ENCODE measurements at places on chromosomes 5 and 9.
A peak's percentile ranks its signal among the peaks of the same experiment; 100 is the strongest.

DNA sequence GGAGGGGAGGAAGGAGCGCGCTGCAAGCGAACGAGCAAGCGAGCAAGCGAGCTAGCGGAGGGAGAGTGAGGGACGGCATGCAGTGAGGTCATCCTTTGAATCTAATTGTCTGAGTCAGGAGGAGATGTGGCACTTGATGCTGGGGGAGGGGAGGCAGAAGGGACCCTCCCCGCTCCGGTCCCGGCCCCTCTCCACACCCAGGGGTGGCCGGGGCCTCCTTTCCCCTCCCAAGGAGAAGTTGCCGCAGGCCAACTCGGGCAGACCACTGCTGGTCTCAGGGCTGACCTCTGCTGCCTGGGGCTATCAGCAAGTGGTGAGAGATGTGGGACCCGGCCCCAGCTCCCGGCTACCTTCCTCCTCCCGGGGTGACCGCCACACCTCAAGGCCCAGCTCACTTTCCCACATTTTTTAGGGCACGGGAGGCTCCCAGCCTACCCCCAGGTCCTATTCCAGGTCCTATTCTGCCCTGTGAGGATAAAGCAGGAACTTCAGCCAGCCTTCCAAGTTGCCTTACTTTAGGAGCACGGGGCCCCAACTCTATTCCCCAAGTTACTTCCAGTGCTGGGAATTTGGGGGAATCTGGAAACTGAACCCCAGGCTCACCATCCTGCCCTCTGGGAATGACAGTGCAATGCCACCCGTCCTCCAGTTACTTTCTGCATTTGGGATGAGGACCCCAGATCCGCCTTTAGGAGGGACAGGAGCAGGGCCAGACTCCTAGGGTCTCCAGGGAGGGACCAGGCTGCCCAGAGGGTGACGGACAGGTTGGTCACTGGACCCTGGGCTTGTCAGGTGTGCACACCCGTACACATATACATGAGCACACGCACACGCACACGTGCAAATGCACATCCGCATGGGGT lies 11.1 kb downstream of the CNTFR start:
- peak; percentile 53 for DNase-seq

- no peak for DNase-seq
Measured at GRCh38 chr5:60101573-60101972, 208.0 kb upstream of the PDE4D start.

DNA sequence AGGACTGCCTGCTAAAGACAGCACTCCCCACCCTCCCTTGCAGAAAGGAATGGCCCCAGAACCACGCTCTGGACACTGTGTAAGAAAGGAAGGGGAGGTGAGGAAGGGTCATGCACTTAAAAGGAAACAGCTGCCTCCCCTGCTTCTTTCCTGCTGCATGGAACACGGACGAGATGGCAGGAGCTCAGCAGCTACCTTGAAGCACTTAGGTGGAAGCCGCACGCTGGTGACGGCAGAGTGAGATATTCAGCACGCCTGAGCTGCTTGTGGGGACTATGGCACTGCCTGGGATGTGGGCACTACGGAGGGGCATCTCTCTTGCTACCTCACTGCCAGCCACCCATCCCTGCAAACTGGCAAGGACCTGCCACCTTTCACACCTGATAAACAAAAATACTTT lies 101.5 kb downstream of the VAV2 start:
- no peak for DNase-seq

DNA sequence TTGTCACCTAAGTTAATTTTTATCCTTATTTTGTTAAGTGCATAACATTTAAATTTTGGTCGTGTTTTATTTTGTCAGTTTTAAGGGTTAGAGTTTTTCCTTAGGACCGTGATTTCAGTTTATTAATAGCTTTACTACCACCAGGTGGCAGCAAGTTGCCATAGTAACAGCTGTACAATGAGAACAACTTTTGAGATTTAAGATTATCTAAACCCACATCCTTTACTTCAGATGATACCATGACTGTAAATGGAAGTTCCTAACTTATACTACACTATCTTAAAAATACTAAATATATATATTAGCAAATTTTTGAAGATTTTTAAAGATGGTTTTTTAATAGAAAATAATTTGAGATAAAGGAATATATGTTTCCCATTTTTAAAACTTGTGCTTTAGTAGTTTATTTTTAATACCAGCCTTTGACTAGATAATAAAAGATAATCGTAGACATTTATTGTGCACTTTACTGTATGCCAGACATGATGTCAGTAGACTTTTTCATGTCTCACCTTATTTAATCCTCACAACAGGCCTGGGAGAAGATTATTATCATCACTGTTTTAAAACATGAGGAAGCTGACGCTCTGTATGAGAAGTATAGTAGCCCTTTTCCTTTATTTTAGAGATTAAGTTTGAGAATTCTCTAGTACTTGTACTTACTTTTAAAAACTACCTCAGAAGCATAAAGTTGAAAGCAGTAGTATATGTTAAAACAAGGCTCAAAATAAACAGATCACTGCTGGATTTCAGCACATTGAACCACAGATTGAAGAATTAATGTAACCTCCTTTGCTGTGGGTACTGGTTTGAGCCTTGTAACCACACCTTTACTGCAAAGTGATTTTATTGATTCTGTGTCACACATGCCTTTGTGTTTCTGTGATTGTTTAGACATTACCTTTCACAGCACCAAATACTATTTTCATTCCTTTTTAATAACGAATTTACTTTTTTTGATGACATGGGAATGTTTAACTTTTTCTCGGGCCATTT lies 27.5 kb downstream of the SREK1 start:
- peak; percentile 62 for DNase-seq

DNA sequence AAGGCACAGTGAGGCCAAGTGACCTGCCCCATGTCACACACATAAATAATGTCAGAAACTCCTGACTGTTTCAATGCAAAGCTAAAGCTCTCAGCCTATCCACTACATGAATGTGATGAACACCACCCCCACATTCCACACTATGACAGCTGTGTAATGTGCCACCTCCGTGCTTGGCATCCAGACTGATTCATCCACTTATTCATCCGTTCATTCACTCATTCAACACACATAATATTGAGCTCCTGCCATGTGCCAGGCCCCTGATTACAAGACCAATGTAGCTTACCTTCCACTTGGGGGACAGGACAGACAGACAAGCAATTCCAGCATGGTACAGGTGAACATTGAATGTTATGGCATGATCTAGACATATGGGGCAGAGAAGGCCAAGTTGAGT lies 46.2 kb upstream of the FABP6 start:
- no peak for DNase-seq

- DNase-seq, result no peak
Measured at GRCh38 chr5:111755345-111755941, 1.6 kb downstream of the NREP start.

GRCh38 chr5:10786835-10787234 lies 25.8 kb upstream of the DAP start:
- DNase-seq, result no peak

GRCh38 chr5:61625681-61626621 lies 293.9 kb downstream of the ZSWIM6 start:
- DNase-seq, result peak; percentile 39

DNA sequence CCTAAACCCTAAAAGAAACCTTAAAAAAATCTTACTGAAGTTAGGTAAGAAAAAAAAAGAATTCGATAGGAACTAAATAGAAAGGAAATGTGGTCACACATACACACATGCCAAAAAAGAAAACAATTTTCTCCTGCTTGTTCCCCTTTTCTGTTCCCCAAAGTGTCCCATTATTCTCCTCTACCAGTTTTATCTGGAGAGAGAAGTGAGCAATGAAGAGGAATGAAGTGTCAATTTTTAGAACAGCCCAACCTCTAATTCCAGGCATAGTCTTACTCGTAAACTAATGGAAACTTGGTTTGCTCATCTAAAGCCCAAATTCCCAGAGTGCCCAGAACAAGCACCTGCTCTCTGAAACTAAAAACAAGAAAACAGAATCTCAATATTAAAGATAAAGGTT lies 26.1 kb downstream of the AP3B1 start:
- DNase-seq, result no peak

GRCh38 chr5:72271702-72272101 lies 48.3 kb downstream of the MRPS27 start:
- DNase-seq, result no peak

GRCh38 chr9:126218359-126219125 lies 108.1 kb upstream of the MVB12B start:
- no peak for DNase-seq

DNA sequence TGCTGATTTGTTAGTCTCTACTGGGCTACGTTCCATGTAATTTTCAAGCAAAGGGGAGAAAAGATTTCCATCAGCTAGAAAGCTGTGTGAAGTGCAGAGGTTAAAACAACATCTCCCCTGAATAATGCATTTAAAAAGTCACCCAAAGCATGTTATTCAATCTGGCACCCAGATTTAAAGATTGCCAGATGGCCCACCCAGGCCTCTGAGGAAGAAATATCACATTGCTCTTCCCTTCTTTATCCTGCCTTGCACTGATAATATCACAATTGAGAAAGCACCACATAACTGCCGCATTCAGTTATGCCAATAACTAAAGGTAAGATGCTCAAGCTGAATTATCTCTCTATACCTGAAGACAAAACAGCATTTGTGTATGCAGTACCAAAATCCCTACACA lies 119.4 kb upstream of the PUM3 start:
- no peak for DNase-seq

- DNase-seq, result no peak
Measured at GRCh38 chr9:114583371-114584155, 4.0 kb upstream of the ATP6V1G1 start.

- DNase-seq, result no peak
Measured at GRCh38 chr5:131280417-131280816, 16.6 kb downstream of the CDC42SE2 start.

DNA sequence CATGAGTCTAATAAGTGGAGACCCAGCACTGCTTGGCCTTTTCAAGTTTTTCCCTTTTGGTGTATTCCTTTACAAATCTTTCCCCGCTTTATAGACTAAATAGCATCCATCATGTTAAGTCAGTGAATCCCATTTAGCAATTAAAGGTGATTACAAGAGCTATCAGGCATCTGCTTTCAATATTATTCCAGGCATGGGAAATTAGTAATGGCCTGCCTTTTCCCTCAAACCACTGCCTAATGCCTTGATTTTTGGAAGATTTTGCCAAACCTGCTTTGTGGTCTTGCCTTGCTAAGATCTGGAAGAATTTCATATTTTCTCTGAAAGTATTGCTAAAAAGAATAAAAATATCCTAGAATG lies 102.8 kb upstream of the GNA14 start:
- no peak for DNase-seq

DNA sequence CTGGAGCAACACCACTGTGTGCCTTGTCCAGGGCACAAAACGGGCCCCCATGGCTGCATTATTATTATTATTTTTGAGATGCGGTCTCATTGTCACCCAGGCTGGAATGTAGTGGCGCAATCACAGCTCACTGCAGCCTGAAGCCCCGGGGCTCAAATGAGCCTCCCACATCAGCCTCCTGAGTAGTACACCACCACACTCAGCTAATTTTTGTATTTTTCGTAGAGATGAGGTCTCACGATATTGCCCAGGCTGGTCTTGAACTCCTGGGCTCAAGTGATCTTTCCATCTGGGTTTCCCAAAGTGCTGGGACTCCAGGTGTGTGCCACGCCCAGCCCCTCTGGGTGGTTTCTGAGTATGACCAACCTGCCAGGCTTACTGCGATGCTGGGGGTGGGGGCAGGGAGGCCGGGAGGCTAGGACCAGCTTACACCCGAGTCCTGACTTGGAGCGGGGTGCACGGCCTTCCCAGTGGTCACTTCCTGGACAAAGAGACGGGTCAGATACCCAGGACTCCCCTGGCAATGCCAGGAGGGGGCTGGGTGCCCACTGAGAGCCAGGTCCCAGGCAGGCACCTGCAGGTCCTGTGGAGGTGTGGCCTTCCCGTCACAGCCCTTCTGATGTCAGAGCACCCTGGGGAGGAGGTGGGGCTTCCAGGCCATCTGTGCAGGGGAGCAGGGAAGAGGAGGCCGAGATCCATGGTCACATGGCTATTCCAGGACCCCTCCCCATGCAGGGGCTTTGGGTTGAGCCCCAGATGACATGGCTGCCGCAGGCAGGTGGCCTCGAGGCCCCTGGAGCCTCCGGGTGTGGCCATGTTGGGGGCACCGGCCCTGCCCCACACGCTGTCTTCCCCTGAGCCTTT lies 8.3 kb upstream of the NRARP start:
- DNase-seq, result no peak

DNA sequence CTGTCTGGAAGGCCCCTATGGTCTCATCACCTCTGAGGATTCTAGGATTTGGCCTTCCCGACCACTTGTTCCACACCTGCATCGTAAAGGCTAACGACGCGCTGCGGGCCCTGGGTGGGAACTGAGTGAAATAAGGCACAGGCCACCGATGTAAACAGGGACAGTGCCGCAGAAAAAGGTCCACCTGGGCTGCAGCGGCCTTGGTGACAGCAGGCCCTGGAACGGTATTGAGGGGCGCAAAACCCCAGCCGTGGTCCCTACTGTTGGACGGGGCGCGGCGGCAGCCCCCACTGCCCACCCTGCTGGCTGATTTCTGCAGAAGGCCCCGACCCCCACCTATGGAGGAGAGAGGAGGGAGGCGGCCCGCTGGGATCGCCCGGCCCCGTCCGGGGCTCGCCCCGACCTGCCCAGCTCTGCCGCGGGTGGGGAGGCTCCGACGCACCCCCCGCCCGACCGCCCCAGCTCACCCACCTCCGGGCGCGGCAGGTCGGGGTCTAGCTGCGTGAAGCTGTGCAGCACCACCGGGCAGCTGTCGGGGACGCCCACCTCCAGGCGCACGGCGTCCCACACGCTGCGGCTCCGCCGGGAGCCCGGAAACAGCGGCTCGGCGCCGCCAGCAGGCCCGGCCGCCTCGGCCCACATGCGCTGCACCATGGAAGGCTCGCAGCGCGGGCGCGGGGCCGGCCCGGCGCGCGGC lies 391 bp downstream of the RALGDS start:
- no peak for DNase-seq

DNA sequence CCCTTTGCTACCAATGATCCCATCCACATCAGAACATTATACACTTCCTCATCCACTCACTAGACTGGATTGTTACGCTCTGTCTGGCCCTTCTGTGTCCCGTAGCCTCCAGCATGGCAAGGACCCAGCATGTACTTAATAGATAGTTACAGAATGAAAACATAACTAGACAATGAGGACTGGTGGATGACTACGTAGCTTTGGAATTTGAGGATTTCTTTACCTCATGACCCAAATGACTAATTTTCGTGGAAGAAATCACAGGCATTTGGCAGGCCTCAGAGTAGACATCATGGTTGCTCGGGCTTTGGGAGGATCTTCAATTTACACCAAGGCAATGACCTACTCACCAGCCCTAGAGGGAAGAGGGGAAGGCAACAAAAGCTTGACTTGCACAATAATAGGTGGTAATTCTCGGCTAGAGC lies 299.8 kb downstream of the TLE1 start:
- DNase-seq, result peak; percentile 98

GRCh38 chr5:148708854-148709253 lies 54.5 kb upstream of the HTR4 start:
- no peak for DNase-seq

Measured in fibroblast of mammary gland (primary cell).